Cardiac muscle cell (in vitro differentiated cells and primary cell): ENCODE measurements at places on chromosomes 1 and 21. TPM values are rescaled to one million over a fixed set of nuclear protein-coding genes. Genes with fewer than 3 reads are reported as not detected.

The ORC1 gene
- total RNA-seq, result 2.2 and 4.5 TPM in 2 replicates

The CRP gene
- total RNA-seq, result not detected in 2 replicates

DNA sequence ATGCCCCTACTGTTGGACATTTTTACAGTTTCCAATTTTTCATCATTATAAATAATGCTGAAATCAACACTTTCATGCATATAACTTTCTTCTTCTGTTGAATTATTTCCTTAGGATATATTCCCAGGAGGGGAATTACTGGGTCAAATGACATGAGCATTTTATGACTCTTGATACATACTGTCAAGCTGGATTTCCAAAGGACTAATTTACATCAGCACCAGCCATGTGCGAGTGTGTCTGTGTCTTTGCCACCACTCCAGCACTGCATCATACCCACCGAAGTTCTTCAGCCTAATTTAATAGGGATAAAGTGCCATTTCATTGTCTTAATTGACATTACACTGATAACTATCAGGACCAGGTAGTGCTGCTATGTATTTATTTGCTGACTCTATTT is 146.7 kb downstream of the CSMD2 start:
- DNase-seq, result no peak

- DNase-seq, result peak; percentile 21
Observed at GRCh38 chr1:42279055-42279454, 56.0 kb downstream of the FOXJ3 start.

DNA sequence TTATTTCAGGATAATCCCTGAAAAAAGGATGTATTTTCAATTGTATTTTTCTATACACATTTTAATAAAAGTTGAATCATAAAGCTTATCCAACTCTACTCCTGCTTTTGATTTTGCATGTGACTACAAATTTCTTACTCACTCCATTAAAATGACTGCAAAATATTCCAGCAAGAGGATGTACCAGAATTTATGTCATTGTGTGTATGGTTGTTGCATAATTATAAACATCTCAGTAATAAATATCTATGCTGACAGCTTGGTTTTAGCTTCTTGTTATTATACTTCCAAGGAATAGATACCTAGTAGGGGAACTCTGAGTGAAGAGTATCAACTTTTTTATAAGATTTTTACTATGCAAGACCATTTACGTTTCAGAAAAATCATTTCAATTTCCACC is 463.2 kb upstream of the RUNX1 start:
- DNase-seq, result no peak

The DPT gene
- not detected in 2 replicates for total RNA-seq

GRCh38 chr1:113007706-113008364 is 51.8 kb upstream of the SLC16A1 start:
- no peak for DNase-seq

GRCh38 chr21:16250273-16250672 is 520.5 kb downstream of the USP25 start:
- no peak for DNase-seq

DNA sequence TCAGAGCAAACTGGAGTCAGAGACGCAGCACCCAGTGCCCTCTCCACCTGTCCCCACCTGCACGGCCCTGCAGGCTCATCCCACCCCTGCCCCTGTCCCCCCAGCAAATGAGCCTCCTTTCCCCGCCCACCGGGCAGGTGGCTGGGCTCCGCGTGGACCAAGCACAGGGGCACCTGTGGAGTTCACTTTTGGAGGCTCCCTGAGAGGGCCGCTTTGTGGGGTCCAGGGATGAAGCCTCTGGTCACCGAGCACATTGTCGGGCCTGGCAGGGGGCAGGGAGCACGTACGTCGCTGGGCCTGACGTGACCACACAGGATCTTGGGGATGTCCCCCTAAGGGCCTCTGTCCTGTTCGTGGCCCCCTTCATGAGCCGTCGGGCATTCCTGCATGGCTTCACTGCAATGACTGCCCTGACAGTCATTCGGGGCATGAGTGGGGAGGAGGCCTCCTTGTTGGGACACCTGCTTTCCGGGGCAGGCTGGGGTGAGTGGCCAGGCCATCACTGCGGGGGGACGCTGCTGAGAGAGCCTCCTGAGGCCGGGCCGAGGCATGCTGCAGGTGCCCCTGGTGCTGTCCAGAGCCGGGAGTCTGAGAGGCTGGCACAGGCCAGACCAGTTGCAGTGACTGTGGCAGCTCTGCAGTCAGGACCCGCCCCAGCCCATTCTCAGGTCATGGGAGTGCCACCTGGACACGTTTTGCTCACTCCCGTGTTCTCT is 19.7 kb downstream of the SLX9 start:
- no peak for DNase-seq

DNA sequence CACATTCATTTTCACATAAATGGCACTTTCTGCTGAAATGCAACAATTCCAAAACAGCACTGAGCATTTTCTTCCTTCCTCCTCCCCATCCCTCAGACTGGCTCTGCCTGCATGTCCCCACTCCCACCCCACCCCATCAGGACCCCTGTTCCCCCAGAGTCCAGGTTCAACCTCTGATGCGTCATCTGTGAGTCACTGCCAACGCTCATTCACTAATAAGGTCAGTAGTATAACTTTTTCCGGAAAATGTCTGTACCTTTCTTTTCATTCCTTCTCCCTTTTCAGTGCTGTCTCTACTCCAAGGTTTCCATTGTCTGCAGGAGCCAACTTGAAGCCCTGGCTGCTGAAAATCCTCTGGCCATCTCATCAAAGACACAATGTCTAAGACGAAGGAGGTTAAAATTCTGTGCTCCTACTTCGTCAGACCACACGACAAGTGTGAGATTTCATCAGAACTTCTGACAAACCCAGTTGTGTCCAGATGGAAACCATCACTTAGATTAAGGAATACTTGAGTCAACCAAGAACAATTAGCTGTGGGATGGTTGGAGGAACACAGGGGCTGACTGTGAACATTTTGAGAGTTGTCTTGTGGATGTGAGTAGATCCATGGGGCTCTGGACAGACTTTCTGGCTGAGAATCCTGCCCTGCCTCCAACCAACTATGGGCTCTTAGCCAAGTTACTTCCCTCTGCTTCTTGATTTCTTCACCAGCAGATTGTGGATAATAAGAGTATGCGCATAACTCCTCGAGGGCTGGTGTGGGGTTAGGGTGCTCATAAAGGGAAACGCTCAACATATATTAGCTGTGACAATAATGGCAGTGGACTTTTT is 35.6 kb upstream of the UTS2 start:
- no peak for DNase-seq

The TMEM240 gene
- total RNA-seq, result 8.1 and 26.0 TPM in 2 replicates

- no peak for DNase-seq
Observed at GRCh38 chr1:4975856-4976255, 321.4 kb downstream of the AJAP1 start.

GRCh38 chr1:199657449-199657848 is 370.1 kb upstream of the NR5A2 start:
- no peak for DNase-seq

GRCh38 chr1:8351693-8352470 is 34.0 kb downstream of the SLC45A1 start:
- peak; percentile 64 for DNase-seq

The SERPINC1 gene
- total RNA-seq, result 0.36 TPM in 1 of 2 replicates, not detected in the other

- DNase-seq, result no peak
Observed at GRCh38 chr1:163170331-163170730, 32.4 kb downstream of the RGS5 start.

GRCh38 chr1:233960386-233960785 is 55.9 kb downstream of the SLC35F3 start:
- DNase-seq, result no peak

DNA sequence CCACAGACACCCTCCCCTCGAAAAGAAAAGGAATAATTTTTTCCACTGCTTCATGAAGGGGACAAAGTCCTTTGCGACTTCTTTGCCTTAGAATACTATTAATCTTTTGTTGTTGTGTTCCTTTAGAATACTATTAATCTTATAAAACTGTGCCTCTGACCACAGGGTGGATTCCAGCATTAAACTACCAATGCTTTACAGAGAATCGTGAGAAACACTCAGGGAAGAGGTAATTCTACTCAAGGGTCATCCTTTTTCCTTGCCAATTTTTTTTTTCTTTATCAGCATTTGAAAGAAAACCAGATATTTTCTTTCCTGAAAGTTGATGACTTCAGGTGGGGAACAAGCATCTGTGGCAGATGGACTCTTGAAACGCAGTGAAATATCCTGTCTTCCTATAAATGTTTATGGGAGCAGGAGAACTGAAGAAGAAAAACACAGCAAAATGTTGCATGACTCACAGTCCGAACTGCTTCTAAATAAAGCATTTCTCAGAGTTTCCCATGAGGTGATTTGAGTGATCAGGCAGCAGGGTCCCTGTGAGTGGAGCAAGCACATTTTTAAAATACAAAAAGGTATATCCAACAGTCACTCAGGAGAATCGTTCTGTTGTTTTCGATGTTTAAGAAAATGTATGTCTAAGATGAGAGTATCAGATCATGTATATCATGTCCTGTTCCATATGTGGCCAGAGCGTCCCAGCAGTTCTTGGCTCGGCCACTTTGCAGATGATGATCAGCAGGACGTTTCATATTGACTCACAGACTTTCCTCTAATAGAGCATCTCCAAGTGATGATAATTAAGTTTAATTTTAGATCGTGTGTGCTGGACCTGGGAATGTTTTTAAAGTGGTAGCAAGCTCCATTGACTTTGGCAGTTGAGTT is 154.2 kb upstream of the RUNX1 start:
- peak; percentile 71 for DNase-seq

The SLC45A3 gene
- 4.9 and 10.4 TPM in 2 replicates for total RNA-seq

DNA sequence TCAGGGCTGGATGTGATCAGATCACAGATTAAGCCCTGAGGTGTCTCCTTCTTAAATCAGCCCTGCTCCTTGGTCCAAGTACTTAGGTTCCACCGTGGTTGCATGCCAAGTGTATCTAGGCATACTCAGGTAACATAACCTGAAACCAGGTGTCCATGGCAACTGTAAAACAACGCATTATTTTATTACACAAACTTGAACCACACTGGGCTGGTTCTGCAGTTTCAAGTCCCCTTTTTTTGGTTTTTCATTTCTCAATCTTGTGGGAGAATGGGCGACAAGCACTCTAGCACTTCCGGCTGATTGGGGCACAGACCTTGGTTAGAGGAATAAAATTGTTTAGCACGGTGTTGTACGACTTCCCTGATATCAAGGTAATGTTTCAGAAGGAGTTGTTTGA is 65.2 kb downstream of the GBP6 start:
- no peak for DNase-seq

GRCh38 chr1:2969845-2970291 is 51.4 kb upstream of the ACTRT2 start:
- no peak for DNase-seq

The IL24 gene
- total RNA-seq, result not detected in 2 replicates

The PADI6 gene
- total RNA-seq, result not detected in 2 replicates

The ATP1A1 gene
- total RNA-seq, result 754 and 1,350 TPM in 2 replicates

DNA sequence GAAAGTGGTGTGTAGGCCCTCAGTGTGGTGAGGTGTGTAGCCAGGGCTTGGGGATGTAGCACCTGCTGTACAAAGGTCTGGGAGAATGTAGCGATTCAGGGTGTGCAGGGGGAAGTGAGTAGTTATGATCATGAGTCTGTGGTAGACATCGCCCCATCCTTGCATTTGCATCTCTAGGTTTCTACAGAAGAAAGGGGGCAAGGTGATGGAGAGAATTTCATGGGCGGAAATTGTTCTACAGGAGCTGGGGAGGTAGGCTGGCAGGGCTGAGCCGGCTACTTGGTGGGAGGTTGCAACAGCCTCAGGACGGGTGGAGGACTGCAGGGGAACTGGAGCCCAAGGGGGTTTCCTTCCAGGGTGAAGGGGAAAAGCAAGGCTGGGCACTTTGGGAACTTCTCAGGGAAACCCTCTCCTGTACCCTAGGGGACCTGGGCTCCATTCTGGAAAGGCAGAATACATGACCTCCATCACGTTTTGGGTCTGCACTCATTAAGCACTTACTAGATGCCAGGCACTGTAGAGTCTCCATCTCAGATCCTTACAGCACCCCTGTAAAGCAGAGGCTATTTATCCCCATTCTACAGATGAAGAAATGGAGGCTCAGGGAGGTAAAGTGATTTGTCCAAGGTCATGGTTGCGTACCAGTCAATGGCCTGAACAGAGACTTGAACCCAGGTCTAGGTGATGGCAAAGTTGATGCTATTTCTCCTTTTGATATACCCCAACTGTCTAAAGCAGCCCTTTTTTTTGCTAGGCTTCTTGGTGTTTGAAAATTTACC is 14.5 kb upstream of the TNFRSF1B start:
- DNase-seq, result no peak

The CHIT1 gene
- total RNA-seq, result 0.03 TPM in 1 of 2 replicates, not detected in the other

The GPR37L1 gene
- not detected in 2 replicates for total RNA-seq

DNA sequence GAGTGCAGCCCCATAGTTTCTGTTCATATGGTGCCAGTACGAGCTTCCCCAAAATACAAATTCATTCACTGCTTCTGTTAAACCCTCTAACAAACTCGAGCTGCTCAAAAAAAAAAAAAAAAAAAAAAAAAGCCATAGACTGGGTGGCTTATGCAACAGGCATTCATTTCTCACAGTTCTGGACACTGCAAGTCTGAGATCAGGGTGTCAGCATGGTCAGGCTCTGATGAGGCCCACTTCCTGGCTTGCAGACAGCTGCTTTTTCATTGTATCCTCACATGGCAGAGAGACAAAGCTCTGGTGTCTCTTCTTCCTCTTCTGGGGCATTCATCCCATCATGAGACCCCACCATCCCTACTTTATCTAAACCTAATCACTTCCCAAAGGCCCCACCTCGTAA is 121.6 kb downstream of the PTBP2 start:
- no peak for DNase-seq

DNA sequence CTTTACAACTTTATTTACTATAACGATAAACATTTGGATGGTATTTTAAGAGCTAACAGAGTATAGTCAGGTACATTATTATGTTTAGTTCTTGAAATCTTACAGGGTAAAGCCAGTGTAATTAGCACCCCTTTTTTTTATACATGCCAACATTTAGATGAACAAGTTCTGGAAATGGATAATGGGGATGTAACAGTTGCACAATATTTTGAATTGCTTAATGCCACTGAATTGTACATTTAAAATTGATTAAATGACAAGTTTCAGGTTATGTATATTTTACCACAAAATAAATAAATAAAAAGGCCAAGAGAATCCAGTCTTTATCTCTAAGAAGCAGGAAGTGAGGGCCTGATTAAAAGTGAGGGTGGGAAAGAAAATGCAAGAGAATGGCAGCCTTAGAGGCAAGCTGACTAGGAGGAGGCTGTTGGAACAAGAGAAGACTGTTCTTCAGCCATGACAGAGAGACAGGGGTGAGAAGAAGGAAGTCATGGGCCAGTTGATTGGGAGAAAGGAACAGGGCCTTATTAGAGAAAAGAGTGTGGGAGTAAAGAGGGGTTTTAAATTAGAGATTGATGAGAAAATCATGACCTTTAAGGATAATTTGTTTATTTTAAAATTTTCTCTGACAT is 49.9 kb upstream of the TNFSF18 start:
- DNase-seq, result no peak

DNA sequence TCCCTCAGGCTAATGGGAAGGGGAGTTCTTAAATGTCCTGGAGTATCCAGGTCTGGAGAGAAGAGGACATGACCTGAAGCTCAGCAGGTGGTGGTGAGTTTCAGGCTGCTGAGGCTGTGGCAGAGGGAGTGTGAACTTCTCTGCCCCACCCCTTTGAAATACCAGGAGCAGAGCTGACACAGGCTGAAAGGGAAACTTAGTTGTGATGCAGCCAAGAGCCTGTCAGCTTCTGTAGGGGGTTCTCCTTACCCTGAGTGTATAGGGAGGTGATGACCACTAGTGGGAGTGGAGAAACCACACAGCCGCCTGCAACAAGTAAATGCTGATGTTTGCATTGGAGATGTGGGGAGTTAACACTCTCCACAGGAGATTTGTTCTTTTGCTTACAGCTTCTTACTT is 152.3 kb downstream of the FCRL5 start:
- DNase-seq, result no peak

GRCh38 chr1:79232818-79233217 is 226.3 kb upstream of the ADGRL4 start:
- DNase-seq, result no peak

The CD1E gene
- not detected in 2 replicates for total RNA-seq

The SPATA46 gene
- not detected in 2 replicates for total RNA-seq

- DNase-seq, result no peak
Observed at GRCh38 chr1:230878591-230878990, 10.3 kb upstream of the C1orf198 start.
